Mononuclear cell (primary cell): ENCODE measurements at places on chromosomes 11 and 22. TPM values are rescaled to one million over a fixed set of nuclear protein-coding genes. Genes with fewer than 3 reads are reported as not detected.

The APOL4 gene
- total RNA-seq, result not detected

The DEFB131B gene
- not detected for total RNA-seq

The MN1 gene
- total RNA-seq, result 4.5 TPM

The KCNK4 gene
- total RNA-seq, result not detected

The CCDC81 gene
- total RNA-seq, result 0.21 TPM

The EXPH5 gene
- total RNA-seq, result 3.8 TPM

The MMP26 gene
- total RNA-seq, result not detected
